ENCODE measurements at places on chromosomes 2 and 18.

DNA sequence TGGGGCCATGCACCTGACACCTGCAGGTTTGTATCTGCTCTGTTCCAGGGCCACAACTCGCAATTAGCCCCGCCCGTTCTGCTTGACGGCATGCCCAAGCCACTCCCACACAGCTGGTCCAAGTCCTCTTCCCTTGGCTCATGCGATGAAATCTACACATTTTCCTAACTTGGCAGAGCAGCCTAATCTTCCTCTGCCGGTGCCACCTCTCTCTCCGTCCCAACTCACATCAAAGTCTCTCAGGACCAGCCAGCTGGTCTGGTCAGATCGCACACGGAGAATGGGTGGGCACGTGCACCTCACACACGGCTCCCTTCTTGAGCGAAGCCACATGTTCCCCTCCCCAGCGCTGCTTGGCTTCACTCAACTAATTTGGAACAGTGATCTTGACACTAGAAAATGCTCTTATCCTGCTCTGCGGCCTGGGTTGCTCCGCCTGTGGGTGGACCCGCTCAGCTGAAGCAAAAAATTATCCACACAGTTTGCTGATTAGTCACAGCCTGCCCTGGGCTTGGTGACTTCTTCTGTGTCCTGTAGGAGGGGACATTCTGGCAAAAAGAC is 176.7 kb downstream of the NRP2 start:
- DNase-seq = no peak

DNA sequence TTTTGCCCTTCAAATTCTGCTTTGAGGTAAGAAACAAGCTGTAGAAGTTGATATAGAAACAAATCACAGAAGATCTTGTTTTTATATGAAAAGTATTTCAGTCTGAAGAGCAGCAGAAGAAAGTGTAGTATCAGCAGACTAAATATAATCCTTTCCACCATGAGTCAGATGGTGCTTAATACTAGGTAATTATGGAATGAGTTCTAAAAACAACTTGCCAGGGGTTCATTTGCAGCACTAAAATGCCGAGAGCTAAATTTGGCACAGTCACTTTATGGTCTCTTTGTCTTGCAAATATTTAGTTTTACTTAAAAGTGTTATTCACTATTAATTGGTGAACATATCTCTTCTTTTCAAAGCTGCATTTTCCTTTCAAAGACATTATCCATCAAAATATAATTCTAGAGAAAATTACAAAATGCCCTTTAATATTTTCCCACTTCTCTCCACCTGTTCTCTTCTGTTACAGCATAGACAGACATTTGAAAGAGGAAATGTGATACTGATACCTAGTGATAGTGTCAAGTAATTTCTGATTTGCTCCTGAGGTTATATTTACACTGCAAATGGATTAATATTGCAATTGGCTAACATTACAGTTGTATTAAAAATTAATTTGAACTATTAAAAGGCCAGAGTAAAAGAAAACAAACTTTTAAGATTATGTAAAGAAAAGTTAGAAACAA is 5.3 kb downstream of the MYL1 start:
- no peak for DNase-seq

GRCh38 chr18:63395503-63395902 is 26.8 kb downstream of the VPS4B start:
- DNase-seq = no peak

- no peak for DNase-seq
Observed at GRCh38 chr2:144515696-144516410, 4.1 kb downstream of the ZEB2 start.

- DNase-seq = no peak
Observed at GRCh38 chr2:100359576-100359975, 37.3 kb upstream of the LONRF2 start.

- DNase-seq = no peak
Observed at GRCh38 chr18:12991821-12992179, 638 bp downstream of the CEP192 start.

DNA sequence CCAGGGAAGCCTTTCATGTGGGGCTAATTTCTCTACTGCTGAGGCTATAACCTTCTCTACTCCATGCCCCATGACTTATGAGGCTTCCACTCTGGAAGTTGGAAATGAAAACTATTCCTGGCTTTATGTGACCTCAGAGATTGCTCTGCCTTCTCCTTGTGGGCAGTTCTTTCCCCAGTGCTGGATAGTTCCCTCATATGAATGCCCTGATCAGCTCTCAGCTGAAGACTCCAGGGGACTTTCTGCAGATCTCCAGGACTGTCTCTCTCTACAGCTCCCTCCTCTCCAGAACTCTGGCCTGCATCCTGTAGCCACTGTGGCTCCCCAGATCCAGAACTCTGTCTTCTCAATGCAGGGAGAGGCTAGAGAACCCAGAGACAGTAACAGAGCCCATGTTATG is 235.1 kb downstream of the SEPTIN10 start:
- no peak for DNase-seq

DNA sequence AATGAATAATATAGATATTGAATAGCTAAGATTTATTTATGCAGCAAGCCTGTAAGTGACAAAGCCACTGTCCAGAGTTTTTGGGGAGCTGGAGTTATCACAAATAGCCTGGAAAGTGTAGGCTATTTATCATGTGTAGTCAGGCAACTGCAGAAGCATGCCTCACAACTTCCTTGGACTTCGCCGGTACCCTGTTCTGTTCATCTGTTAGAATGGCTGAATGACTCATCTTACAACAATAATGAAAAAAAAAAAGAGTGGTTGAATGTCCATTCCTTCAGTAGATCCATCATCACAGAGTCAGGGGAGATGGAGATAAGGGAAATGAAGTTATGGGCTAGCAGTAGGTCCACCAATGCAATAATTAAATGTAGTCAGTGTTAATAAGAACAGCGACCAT is 24.0 kb upstream of the ATP5MC3 start:
- no peak for DNase-seq

DNA sequence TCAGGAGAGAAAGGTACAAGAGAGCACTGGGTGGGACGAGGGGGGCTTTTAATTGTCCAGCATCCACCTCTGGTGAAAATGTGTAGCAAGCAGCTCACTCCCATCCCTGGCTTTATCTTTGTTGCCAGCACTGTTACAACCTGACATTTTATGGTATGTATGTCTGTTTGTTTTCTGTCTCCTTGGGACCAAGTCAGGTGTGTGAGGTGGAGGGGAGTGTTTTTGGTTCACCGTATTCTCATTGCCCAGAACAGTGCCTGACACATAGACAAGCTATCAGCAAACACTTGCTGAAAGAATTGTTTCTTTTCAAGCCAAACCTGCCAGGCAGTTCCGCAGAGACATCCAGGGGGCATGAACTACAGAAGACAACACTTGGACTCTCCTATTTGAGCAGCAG is 24.7 kb downstream of the TGFA start:
- no peak for DNase-seq

GRCh38 chr18:22987547-22988189 is 54.5 kb downstream of the RBBP8 start:
- DNase-seq = no peak

- DNase-seq = no peak
Observed at GRCh38 chr2:17079262-17079661, 413.6 kb upstream of the CYRIA start.

DNA sequence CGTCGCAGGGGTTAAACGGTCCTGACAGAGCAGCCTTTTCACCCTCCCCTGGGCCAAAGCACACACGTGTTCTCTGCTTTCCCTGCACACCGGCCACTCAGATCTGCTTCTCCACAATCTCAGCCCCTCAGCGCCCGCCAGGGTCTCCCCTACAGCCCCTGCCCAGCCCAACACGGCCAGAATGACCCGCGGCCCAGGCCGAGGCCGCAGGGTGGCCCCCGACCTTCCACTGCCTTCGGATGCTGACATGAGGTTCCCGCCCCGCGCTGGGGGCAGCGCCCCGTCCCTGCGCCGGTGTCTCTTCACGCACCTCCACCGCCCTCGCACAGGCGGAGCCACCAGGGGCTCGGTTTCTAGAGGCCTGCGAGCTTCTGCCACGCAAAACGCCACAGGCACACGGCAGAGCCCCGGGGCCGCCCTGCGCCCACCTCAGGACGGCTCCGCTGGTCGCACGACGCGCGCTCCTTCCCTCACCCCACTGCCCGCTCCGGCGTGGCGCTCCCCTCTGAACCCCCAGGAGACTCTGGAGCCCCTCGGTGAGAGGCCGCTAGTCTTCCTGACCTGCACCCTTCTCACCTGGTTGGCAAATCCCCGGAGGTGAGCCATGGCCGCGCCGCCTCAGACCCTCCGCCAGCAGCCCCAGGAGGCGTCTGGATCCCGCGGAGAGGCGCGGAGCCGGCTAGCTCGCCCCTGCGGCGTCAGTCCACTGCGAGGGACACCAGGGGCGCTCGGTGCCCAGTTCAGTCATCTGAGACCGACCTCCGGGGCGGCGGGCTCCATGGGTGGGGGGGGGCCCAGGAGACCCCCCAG is 749 bp downstream of the STK25 start:
- no peak for DNase-seq

- no peak for DNase-seq
Observed at GRCh38 chr2:239095460-239096081, 247.7 kb downstream of the TWIST2 start.

DNA sequence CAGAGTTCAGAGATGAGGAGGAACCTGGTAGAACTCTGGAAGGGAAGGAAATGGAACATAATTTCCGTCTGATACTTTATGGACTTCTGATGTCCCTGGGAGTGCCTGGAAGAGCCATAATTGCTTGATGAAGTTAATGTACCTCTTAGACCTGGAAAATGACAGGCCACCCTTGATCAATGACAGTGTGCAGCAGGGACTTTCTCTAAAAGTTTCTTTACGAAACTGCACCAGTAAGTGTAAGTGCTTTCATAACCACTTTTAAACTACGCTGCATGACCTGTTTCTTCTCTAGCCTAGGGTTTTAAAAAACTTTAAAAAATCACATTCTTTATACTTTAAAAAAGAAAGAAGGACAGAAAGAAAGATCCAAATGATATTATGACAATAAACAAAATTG is 164.5 kb downstream of the LPIN1 start:
- no peak for DNase-seq

DNA sequence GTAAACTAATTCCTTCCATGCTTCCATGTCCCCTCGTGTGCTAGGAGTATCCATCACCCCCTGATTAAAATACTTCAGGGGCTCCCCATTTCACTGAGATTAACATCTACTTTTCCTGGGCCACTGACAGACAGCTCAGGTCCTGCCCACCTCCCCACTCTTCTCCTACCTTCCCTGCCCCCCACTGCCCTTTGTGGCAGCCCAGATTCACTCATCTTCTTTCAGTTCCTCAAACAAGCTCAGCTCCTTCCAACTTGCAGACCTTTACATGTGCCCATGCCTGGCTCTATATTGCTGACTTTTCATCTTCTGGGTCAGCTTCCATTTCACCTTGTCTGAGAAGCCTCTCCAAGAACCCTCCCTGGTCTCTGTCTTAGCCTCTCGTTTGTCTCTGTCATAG is 12.0 kb downstream of the RUFY4 start:
- no peak for DNase-seq

DNA sequence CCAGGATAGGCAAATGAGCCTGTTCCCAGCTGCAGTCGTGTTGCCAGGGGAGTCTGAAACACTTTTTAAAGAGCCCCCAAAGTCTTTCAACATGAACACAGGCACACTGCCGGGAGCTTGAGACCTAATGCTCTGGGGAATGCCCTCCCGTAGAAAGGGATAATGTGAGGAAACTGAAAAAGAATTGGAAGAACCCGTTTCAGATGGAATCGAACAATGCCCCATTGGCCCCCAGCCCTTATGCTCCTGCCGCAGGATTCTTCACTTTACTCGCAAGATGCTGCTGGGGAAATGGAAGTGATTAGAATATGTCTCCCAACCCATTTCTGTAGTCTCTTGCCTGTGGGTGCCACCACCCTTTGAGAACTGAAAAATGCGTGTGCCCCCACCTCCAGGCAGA is 136.3 kb upstream of the GATA6 start:
- DNase-seq = no peak

DNA sequence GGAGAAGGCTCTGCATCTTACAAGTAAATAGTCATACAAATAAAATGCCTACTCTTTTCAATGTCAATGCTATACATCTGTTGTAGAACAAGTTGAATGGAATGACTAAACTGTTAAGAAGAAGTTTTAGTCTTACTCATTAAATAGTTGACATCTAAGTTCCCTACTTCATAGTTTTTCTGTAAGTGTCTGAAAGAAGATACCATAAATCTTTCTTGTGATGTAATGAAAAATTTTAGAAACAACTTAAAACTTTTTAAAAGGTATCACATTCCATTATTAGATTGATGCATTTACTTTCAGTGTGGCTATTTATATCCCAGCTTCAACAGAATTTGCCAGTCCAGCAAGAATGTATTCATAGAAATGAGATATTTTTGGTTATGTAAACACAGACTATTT is 185.2 kb upstream of the EPC2 start:
- DNase-seq = no peak

GRCh38 chr2:228094377-228094921 is 87.0 kb downstream of the SPHKAP start:
- no peak for DNase-seq

DNA sequence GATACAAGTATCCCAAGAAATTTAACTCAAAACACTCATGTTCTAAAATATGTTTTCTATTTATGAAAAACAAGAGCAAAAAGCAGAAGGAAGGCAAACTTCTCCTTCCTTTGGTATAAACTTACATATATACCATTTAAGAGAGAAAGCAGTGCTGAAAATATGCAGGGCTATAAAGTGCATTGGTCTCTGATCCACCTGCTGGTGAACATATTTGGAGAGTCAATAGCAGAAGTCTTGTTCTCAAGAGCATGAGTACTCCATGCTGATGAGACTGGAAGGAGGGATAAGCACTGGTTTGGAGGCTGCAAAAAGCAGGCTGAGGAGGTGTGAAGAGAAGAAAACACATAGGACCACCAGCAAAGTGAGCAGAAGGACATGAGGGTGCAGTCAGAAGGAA is 391.2 kb downstream of the STK39 start:
- no peak for DNase-seq

- DNase-seq = no peak
Observed at GRCh38 chr2:59925321-59925720, 628.1 kb downstream of the BCL11A start.

- DNase-seq = no peak
Observed at GRCh38 chr2:641164-641871, 35.9 kb downstream of the TMEM18 start.

- DNase-seq = no peak
Observed at GRCh38 chr2:215811409-215812345, 201.7 kb downstream of the MREG start.

- no peak for DNase-seq
Observed at GRCh38 chr2:186884587-186884986, 35.6 kb upstream of the ZSWIM2 start.

- DNase-seq = no peak
Observed at GRCh38 chr2:4673025-4673489, 969.7 kb downstream of the DCDC2C start.

GRCh38 chr2:107336526-107336925 is 450.6 kb upstream of the ST6GAL2 start:
- DNase-seq = no peak
